ENCODE measurements at places on chromosomes 7 and 10. TPM values are rescaled to one million over a fixed set of nuclear protein-coding genes. Genes with fewer than 3 reads are reported as not detected.

DNA sequence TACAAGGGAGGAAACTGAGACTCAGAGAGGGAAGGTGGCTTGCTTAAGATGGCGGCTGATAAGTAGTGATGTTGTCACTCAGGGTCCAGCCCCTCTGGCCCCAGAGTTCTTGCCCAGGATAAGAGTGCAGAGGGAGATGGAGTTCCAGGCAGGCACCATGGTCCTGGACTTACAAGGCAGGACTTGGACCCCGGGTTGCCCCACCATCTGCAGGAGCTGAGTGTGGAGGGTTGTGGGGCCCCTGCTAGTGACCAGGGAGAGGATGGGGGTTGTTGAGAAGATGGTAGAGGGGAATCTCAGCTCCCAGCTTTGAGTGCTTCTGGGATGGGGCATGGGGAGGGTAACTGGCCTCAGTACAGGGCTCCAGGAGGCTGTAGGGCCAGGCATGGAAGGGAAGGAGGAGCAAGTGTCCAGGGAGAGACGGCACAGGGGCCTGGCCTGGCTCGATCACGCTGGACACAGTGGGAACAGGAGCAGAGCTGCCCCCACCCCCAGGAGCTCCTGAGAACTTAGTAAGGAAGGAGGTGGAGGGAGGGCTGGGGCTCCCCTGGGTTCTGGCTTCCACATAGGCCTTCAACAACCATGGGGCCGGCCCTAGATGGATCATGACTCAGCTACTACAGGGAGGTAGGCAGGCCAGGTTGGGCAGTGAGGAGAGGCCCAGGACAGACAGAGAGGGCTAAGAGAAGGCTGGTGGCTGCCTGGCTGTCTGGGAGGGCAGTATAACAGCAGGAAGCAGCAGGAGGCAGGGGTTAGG, 28.2 kb downstream of the PPIF start:
- peak; percentile 21 for DNase-seq

- no peak for DNase-seq
Measured at GRCh38 chr10:71494476-71494875, 97.8 kb downstream of the CDH23 start.

DNA sequence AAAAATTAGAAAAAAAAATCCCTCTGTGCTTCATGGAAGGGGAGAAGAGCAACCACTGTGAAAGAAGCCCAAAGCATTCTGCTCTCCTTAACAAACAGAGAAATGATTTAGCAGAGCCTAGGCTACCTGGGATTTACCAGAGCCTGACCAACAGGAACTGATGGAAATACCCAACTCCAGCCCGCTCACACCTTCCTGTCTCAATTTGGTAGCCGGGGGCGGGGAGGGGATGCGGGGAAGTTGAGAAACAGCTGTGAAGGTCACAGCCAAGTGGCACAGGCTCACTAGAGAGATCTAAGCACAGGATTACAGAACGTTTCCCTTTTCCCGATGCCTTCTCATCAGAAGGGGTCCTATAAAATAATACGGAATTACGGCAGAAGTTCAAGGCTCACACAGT, 17.6 kb downstream of the RSU1 start:
- DNase-seq = no peak

GRCh38 chr10:17841050-17841449, 31.9 kb downstream of the MRC1 start:
- no peak for DNase-seq

DNA sequence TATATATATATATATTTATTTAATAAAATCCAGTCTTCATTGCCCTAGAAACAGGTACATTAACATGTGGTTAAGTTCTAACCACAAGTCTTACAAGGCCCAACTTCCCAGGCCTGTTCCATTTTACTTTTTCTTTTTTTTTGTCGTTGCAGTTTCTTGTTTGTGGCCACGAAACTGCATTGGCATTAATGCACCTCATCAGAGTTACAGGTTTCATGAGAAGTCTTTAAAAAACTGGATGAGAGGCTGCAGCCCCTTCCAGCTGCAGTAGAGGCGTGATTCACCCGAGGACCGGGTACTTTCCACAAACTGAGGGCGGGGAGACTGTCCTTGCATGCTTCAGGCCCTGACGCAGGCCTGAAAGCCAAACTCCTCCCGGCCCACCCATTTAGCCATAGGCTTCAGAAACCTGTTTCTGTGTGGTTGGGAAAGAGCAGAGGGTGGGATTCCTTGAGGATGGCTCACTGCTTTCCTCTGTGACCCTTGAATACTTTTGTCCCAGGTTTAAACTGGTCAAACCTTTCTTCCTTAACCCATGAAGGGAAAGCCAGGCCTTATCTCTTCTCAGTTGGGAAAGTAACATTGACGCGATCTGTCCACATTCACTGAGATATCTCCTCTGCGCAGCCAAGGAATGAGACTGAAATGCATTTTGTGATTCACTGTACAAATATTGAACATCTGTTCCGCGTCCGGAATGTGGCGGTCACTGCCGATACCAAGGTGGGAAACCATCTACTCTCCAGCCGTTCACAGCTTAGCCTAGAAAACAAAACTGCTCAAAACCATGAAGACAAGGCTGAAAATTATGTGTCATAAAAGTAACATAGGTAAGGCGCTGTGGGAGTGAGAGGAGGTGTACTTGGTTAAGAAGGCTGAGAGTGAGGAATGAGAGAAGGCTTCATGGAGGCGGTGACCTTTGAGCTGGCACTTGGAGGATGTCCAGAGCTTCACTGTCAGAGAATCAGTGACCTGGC, 311.7 kb downstream of the GATA3 start:
- DNase-seq = peak; percentile 94

DNA sequence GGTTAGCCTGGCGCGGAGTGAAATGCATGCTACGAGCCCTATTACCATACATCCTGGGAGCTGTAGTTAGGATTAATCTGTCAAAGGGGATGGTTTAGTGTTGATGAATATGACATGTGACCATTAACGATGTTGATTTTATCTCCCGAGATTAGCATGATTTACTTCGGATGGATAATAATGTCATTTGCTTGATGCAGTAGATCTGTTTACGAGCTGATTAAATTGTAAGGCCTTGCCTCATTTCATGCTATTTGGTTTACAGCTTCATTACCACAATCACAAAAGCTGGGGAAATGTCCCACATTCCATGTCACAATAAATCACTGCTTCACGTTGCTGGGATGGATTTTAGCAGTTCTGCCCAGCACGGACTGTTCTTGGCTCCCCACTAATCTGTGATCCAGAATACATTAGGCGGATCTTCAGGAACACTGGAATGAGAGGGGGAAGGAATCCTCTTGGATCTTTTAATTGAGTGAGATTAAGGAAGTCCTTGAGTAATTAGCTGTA, 22.3 kb downstream of the ZNF503 start:
- DNase-seq = no peak

- no peak for DNase-seq
Measured at GRCh38 chr7:114415064-114415989, 712 bp downstream of the FOXP2 start.

GRCh38 chr7:32032211-32032610, 38.0 kb downstream of the PDE1C start:
- no peak for DNase-seq

GRCh38 chr10:22491480-22491879, 146.2 kb downstream of the SPAG6 start:
- no peak for DNase-seq

DNA sequence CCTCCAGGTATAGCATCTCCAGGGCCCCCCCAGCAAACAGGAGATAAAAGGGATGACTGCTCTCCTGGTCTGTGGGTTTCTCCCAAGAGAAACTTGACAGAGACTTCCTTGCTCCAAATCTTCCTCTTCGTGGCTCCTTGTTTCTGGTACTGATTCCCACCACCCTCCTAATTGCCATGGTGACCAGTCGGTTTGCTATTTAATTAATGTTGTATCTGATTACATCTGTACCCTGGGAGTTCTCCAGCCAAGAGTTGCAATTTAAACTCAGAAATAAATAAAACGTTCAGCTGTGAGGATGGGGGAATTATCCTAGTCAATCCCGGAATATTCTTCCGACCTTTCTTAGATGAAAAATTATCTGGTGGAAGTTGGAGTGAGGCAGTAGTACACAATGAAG, 264.7 kb downstream of the PAXIP1 start:
- no peak for DNase-seq

DNA sequence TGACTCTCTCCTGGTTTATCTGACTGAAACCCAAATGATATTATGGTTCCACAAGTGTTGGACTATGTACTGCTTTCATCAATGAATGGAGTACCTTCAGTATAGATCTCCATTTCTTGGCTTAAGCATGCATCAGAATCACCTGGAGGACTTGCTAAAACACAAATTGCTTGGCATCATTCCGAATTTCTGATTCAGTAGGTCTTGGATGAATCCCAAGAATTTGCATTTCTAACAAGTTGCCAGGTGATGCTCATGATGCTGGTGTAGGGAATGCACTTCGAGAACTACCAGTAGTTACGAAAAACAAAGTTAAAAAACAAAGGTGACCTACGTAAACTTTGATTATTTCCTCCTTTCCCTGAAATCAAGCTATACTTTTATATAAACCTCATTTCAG, 119.0 kb upstream of the FEZF1 start:
- DNase-seq = no peak

GRID1 gene
- total RNA-seq = not detected

RSPH10B2 gene
- total RNA-seq = 0.11 TPM

SMKR1 gene
- 2.7 TPM for total RNA-seq

FAM25G gene
- total RNA-seq = not detected

CACNB2 gene
- not detected for total RNA-seq

LEP gene
- total RNA-seq = not detected

WDFY4 gene
- total RNA-seq = not detected

TRPV5 gene
- total RNA-seq = not detected

ACTL6B gene
- total RNA-seq = not detected

GALNT17 gene
- total RNA-seq = not detected

ZP3 gene
- total RNA-seq = 2.0 TPM

TMEM229A gene
- total RNA-seq = not detected

Measured in Daoy (cell line).